ENCODE measurements at places on chromosomes 2 and 18.

DNA sequence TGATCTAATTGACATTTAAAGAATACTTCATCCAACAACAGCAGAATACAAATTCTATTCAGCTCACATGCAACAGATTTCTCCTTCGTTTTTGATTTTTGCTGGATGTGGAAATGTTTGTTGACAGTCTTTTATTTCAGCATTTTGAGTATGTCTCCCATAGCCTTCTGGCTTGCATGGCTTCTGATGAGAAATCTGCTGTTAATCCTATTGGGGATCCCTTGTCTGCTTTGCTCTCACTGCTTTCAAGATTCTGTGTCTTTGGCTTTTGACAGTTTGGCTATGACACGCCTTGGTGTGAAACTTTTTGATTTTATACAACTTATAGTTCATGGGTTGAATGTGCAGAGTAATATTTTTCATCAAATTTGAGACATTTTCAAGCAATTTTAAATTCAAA is 44.7 kb downstream of the TRABD2A start:
- DNase-seq = no peak

GRCh38 chr2:24304098-24304497 is 56.2 kb downstream of the ITSN2 start:
- DNase-seq = no peak

DNA sequence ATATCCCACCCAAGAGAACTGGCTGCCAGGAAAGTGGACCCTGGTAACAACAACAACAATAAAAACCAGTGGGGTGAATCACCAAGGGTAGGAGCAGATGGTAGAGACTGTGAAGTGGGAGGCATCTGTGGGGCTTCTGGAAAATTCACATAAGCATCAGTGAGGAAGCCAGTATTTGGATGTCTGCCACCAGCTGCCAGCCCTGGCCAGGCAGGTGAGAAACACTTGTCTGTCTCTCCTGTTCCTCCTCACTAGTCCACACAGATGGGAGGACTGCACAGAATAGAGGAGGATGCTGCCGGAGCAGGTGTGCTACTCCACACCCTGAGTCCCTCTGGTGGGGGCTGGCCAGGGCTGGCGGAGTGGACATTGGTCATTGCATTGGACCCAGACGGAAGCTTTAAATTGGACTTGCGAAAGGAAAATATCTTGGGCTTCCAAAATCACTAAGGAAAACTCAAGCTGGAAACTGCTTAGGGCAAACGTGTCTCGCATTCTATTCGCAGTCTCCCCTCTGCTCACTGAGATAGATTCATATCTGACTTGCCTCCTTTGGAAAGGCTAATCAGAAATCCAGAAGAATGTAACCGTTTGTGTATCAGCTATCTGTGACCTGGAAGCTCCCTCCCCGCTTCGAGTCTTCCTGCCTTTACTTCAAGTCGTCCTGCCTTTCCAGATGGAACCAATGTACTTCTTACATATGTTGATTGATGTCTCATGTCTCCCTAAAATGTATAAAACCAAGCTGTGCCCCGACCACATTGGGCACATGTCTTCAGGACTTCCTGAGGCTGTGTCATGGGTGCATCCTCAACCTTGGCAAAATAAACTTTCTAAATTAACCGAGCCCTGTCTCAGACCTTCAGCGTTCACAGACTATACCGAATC is 69.1 kb downstream of the NAB1 start:
- no peak for DNase-seq

GRCh38 chr2:26011990-26012856 is 21.7 kb upstream of the RAB10 start:
- DNase-seq = no peak

DNA sequence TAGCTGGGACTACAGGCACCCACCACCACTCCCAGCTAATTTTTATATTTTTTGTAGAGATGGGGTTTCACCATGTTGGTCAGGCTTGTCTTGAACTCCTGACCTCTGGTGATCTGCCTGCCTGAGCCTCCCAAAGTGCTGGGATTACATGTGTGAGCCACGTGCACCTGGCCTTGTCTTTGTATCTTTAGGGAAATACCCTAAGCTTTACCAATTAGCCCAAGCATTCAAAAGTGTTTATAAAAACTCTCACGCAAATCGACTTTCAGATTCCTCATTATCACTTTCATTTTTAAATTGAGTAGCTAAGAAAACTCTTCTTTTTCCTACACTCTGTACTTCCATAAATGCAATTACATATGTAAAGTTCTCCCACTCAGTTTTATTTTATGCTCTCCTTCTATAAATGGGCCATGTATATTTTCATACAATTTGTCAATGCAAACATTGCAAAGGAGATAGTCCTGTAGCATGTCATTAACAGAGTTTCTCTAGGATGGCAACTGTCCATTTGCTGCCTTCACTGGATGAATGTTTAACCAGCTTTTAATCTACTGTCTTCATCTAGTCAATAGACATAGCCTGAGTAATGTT is 326.2 kb upstream of the LRATD1 start:
- no peak for DNase-seq

DNA sequence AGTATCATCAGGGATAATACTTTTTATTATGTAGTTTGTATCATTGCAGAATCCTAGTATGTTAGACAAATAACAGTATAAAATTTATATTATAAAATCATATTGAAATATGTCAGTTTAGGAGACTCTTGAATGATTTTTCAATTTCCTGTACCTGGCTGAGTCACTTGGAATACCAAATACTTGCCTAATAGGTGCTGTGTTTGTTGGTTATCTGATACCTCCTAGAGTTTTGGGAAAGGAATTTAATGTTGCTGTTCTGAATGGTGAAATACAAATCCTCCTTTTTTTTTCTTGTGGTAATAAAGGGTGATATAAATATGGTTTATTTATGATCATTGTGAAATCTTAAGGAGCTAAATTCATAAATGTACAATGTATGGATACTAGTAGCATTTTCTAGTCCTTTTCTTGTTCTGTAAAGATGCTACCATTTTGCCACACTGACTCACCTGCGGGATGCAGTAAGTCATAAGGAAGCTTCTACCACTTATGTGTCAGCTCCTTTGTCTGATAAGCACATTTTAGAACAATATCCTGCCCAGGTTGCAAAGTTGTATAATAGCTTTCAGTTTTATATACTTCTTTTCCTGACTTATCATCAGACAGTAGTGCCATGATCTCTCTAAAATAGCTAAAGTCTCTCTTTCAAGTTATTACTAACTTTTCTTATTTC is 465.5 kb downstream of the XIRP2 start:
- DNase-seq = no peak

GRCh38 chr18:79393181-79393634 is 2.5 kb upstream of the NFATC1 start:
- no peak for DNase-seq

- no peak for DNase-seq
Observed at GRCh38 chr2:20627712-20628380, 23.1 kb downstream of the HS1BP3 start.

DNA sequence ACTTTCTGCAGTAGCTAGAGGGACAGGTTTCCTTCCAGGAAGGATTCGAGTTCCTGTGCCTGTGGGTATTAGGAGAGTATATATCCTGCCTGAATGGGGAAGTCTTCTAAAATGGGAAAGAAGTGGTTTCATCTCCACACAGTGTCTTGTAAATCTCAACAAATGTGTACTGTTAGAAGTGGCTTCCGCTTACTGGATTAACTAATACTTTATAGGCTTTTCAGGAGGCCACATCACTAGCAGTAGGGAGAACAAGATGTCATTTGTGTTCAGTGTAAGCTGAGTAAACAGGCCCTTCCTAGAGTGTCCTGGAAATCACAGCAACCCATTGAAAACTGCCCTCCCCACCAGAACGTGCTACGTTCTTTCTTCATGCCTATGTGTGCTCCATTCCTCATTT is 12.5 kb upstream of the POLR1B start:
- no peak for DNase-seq

GRCh38 chr2:215277944-215278343 is 33.9 kb upstream of the ATIC start:
- DNase-seq = no peak

- DNase-seq = no peak
Observed at GRCh38 chr2:100040906-100041305, 101.5 kb downstream of the AFF3 start.
